ENCODE measurements at places on chromosomes 7 and 10.

- no peak for DNase-seq
Observed at GRCh38 chr10:12974491-12975199, 26.9 kb downstream of the CCDC3 start.

GRCh38 chr10:112843623-112844022 is 106.4 kb upstream of the TCF7L2 start:
- no peak for DNase-seq

DNA sequence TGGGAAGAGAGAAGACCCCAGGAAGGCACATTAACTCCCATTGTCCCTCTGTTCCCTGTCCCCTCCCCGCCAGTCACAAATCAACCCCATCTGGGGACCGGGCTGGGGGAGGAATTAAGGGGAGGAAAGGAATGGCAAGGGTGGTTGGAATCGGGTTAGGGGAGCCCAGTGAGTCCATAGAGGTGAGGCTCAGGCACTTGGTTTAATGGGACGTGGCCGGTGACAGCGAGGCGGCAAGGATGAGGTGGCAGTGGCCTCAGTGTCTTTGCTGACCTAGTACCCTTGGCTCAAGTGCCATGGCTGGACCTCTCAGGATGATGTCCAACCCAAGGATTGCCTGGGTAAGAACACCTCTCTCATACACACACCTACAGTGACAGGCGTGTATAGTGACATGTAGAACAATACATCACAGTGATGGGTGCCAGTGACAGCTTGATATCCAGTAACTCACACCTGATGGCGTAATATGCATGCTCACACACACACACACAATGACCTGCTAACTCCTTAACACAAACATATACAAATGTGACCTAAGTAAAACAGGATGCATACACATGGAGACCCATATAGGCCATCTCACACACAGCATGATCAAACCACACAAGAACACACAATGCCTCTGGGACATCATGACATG is 12.3 kb downstream of the KCNIP2 start:
- no peak for DNase-seq

DNA sequence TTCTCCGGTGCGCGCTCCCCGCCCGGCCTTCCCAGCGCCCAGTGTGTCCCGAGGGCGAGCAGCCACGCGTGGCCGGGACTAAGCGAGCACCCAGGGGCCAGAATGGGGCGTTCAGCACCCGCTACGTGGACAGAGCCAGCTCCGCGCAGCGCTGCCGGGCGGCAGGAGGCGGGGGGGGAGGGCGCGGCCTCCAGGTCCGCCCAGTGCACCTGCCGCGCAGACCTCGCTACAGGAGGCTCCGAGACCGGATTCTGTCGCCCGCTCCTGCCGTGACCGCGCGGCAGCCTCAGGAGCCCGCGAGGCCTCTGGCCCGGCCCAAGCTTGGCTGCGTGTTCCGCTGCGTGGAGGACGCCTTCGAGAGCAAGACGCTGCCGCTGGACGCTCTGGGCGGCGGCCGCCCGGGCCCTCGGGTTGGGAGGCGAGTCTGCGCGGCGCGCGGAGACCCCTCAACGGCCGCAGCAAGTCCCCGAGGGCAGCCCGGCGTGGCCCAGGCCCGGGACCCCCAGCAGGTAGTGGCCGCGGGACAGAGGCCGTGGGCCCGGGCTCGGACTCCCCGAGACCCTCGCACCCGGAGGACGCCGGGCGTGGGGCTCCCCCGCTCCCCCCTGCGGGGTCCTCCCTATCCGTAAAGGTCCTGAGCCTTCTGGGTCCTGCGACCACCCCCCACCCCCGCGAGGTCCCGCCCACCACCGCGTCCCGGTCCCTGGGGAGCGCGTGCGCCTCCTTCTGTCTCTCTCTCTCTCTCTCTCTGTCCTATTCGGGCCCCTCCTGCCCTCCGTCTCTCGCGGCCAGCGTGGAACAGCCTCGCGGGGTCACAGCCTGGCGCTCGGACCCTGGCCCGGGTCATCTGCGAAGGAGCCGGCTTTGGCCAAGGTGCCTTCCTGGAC is 904 bp upstream of the DPYSL4 start:
- DNase-seq, result no peak

GRCh38 chr10:1923998-1924397 is 186.7 kb upstream of the ADARB2 start:
- DNase-seq, result no peak

- no peak for DNase-seq
Observed at GRCh38 chr10:33506391-33506790, 171.9 kb upstream of the NRP1 start.

DNA sequence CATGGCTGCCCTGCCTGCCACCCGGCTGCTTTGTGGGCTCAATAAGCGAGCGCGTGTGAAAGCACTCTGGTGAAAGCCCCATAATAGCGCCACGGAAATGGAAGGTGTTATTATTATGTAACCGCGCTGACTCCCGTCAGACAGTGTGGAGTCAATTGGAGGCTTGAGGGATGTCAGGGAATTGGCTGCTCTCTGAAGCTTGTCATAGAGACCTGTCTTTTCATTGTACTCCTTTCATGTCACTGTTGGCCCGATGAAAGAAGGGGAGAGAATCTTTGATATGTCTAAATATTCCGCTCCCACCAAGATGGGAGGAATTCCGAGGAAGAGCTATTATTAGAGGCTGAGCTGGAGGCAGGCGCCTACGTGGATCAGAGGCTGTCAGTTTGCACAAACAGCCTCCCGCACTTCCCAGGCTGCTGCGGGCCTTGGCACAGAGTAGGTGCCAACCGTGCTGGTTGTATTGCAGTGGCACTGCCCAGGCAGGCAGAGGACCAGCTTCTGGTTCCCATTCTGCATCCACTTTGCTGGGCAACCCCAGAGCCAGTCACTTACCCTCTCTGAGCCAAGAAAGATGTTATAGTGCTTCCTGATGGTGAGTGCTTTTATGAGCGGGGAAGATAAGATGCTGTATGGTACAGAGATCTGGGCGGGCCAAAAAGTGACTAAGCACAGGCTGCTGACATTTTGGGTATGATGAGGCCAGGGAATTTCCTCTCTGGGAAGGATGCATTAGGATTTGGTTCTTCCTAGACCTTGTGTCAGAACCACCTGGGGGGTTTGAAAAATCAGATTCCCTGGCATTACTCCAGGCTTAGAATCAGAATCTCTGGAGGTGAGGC is 151.4 kb downstream of the RPS24 start:
- no peak for DNase-seq

DNA sequence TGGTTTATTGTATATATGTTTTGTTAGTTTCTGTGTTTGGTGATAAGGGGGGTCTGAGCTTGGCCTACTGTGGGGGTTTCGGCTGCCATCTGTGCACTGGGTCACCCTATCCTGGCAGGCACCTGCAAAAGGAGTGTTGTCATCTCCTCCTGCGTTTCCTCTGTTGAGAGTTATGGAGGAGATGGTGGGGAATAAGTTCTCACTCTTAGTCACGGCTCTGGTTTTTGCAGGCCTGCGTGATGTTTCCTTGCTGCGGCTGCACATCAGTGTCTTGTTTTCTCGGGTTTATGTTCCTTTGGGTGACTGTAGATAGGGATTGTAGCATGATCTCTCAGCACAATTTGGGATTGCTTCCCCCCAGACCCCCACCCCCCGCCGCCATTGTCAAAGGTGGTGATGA is 36.8 kb downstream of the CCM2 start:
- DNase-seq, result no peak

DNA sequence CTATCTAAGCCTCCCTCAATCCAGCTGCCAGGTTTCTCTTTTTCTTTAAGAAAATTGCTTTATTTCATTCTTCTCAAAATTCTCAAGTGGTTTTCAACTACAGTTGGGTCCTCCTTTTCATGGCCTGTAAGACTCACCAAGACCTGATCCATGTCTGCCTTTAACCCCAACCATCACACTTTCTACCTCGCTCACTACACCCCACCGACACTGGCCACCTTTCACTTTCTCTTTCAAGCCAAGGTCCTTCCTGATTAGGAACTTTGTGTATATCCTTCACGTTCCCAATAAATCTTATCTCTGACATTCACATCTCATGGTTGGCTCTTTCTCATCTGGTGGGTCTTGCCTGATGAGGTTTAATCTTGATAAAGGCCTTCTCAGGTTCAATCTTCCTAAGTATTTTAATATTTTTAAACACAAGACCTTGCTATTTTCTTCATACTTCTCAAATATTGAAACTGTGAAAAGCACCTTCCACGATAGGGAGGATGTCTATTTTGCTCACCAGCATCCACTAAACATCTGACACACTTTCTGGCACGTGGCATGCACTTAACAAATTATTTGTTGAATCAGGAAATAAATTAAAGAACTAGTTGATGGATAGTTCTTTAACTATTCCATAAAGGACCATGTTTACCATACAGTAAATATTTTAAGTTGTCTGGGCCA is 624.8 kb downstream of the GRID1 start:
- DNase-seq, result no peak

- DNase-seq, result no peak
Observed at GRCh38 chr7:101588131-101588935, 40.8 kb downstream of the MYL10 start.

DNA sequence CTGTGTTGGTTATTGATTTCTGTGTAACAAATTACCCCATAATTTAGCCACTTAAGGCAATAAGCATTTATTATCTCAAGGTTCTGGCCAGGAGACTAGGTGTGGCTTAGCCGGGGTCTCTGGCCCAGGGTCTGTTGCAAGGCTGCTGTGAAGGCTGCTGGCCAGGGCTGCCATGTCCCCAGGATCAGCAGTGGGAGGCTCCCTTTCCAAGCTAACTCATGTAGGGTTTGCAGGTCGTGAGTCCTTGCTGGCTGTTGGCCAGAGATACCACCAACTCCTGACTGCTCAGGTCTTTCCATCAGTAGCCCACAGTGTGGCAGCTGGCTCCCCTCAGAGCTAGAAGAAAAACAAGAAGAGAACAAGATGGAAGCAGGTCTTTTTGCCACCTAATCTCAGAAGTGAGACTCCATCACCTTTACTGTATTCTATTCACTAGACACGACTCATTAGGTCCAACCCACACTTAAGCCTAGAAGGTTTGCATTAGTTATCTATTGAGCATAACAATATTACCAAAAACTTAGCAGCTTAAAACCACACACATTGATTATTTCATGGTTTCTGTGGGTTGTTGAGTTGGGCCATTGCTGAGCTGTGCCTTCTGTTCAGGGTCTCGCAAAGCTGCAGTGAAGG is 185.6 kb downstream of the PFKFB3 start:
- no peak for DNase-seq

GRCh38 chr7:138086563-138087270 is 10.5 kb downstream of the AKR1D1 start:
- DNase-seq, result no peak

Data from kidney capillary endothelial cell (primary cell).